Endothelial cell of umbilical vein (primary cell): ENCODE measurements at places on chromosomes 11 and 22.

GRCh38 chr11:109986488-109986887, 106.7 kb upstream of the ZC3H12C start:
- no peak for DNase-seq

- DNase-seq: no peak
Measured at GRCh38 chr11:32008880-32009551, 81.9 kb upstream of the RCN1 start.

DNA sequence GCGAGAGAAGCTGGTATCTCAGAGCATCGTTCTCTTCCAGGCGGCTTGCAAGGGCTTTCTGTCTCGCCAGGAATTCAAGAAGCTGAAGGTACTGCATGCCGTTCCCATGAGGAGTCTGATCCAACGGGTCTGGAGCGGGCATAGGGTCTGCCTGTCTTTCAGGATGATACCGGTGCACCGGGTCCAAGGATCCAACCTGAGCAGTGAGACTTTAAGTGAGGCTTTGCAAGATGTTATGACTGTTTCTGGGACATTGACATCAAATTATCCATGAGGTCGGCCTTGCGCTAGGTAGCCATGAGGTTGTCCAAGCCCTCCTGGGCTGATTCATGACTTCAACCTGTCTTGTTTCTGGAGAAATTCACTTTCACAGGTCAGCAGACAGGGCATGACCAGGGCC, 132.3 kb downstream of the MYO18B start:
- no peak for DNase-seq

- DNase-seq: peak; percentile 63
Measured at GRCh38 chr11:119093942-119094815, 7.5 kb downstream of the DPAGT1 start.

- DNase-seq: no peak
Measured at GRCh38 chr22:28064920-28065319, 145.9 kb upstream of the PITPNB start.

DNA sequence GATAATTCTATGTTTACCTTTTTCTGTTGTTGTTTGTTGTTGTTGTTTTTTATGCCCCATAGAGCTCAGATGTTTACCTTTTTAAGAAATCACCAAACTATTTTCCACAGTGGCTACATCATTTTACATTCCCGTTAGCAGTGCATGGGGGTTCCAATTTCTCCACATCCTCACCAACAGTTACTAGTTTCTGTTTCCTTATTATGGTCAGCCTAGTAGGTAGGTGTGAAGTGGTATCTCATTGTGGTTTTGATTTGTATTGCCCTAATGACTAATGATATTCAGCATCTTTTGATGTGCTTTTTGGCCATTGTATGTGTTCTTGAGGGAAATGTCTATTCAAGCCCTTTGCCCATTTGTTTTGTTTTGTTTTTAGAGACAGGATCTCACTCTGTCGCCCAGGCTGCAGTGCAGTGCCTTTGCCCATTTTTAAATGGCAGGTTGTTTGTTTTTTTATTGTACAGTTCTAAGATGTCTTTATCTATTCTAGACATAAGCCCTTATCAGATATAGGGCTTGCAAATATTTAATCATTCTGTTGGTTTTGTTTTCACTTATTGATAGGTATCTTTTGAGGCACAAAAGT, 27.5 kb downstream of the CHEK2 start:
- DNase-seq: peak; percentile 38

- no peak for DNase-seq
Measured at GRCh38 chr11:43903078-43903477, 22.4 kb downstream of the ALKBH3 start.

GRCh38 chr11:99592266-99592665, 571.5 kb downstream of the CNTN5 start:
- no peak for DNase-seq

DNA sequence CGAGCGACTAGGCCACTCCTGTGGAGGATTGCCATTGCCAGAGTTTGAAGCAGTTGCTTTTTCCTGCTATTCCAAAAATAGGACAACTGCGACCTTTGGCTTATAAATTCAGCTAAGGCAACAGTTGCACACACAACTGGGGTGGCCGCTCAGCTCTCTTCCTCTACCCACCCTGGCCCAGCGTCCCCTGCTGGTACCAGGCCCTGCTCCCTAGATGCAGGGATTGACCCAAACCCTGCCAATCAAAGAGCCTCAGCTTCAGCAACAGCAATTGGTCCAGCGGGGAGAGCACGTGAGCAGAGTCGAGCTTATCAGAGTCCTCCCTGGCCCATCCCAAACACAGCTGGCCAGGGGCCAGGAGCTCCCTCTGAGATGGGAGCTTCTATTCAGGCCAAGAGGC, 22.0 kb upstream of the CABP2 start:
- no peak for DNase-seq

DNA sequence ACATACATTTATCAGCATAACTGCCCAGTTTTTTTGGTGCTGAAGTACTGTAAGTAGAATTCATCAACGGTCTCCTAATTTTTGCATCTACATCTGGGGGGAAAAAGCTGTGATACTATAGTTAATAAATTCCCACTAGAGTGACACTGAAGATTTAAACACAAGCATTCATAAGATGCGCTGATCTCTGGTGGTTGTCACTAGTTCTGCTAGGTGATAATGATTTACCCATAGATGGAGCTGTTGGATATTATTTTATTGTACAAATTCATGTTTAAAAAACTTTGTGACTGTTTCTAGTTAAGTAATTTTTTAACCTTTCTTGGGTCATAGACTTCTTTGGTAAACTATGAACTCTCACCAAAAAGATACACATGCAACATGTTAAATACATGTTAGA, 106.6 kb downstream of the EMSY start:
- DNase-seq: peak; percentile 65

- DNase-seq: no peak
Measured at GRCh38 chr11:86888164-86889000, 66.8 kb downstream of the FZD4 start.

DNA sequence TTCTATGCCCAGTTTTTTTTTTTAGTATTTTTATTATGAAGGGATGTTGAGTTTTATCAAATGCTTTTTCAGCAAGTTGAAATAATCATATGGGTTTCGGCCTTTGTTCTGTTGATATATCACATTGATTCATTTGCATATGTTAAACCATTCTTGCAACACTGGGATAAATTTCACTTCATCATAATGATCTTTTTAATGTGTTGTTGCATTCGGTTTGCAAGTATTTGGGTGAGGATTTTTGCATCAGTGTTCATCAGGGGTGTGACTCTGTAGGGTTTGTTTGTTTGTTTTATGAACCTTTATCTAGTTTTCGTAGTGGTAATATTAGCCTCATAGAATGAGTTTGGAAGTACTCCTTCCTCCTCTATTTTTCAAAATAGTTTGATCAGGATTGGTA, 103.5 kb downstream of the TTC28 start:
- DNase-seq: no peak

GRCh38 chr11:31714840-31715239, 96.3 kb downstream of the PAX6 start:
- no peak for DNase-seq

GRCh38 chr11:111193924-111194490, 51.5 kb upstream of the POU2AF2 start:
- DNase-seq: no peak

DNA sequence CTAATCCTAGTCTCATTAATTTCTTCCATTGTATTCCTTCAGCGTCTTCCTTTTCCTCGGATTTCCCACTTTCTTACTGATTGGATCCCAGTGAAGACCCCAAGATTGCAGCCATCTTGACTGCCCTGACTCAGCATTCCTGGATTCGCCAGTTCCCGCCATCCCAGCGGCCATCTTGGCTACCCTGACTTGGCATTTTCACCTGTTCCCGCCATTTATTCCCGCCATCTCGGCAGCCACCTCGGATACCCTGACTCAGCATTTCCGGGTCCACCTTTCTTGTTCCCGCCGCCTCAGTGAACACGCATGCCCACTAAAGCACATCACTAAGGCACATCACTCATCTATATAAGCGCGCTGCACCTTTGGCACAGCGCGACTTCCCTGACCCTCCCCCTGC, 13.8 kb upstream of the OR56A3 start:
- no peak for DNase-seq

GRCh38 chr22:26898946-26899605, 241.7 kb downstream of the MIAT start:
- DNase-seq: no peak

DNA sequence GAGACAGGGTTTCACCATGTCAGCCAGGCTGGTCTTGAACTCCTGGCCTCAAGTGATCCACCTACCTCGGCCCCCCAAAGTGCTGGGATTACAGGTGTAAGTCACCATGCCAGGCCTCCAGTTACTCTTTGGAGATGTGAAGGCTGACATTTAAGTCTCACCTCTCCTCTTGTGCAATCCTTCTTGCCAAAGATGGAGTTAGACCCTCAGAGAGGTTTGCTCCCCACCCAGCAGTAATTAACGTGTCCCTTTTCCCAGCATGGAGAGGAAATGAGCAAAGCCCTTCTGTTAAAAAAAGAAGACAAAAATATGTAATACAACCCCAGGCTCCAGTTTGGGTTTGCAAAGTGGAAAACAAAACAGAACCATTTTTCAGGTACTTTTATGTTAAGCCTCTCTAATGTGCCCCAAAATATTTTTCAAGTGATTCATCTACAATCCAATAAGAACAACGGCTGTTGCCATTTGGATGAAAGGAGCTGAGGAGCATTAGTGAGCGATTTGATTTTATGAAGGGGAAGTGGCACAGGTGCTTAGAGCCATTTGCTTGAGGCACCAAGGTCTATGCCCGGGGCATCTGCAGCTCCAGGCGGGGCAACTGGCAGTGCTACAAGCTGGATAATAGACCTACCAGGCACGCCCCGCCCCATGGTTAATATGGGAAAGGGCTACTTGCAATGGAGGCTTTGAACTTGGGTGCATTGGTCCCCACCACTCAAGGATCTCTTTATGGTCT, 57.2 kb downstream of the GRIK4 start:
- no peak for DNase-seq

GRCh38 chr11:61021661-61022212, 50.3 kb downstream of the CD6 start:
- DNase-seq: no peak

DNA sequence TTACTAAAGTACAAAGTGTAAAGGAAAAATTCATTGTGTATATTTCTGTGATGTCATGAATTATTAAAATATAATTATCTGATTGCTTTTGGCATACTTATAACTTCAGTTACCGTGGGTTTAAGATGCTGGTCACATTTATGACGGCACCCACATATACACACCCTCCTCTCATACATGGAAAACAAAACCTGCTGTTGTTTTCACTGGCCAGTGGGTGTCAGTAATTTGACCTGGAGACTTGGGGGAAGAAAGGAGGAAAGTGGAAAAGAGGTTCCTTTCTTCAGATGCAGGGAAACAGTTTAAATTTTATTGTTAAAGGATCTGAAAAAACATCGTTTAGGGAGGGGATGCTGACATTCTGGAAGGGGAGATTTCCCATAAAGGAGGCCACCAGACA, 742 bp upstream of the BBOX1 start:
- DNase-seq: no peak

DNA sequence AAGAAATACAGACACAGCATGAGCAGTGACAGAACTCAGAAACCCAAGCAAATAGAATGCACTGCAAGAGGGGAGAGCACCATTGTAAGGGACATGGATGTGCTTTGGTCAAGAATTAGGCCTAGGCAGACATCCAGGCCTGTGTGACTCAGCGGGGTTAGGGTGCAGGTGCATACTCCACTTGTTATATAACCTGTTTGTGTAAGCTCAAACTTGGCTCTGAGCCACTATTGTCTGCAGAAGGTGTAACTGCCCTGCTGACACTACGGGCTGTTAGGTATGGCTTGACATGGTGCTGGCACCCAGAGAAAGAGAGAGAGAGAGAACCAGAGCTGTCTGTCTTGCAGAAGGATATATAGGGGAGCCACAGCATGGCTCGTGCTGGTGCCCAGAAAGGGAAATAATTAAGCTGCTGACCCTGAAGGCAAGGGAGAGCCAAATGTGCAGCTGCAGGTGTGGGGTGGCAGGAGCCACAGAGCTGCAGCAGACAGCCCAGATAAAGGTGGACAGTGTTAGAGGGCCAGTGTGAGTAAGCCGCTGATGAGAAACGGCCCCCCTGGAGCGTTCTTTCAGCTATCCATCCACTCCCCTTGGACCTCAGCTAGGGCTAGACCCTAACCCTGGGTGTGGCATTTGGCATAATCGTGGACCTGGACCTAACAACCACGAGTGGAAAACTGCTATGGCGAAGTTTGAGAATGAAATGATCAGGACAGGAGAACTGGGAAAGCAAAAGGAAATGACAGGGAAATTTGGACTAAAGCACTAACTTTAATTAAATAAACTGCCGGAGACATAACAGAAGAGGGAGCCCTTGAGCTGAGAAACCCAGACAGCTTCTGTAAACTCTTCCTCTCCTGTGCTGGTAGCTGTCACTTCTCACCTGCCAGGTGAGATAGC, 253.0 kb upstream of the CCDC179 start:
- peak; percentile 73 for DNase-seq
